Stimulated activated CD4-positive, alpha-beta T cell treated with anti-CD3 and anti-CD28 coated beads, Interleukin-1b, Interleukin-23, amount 100 ng/mL, for 1 hour (primary cell): ENCODE measurements at places on chromosomes 7 and 10.

- DNase-seq = no peak
Measured at GRCh38 chr7:33534833-33535232, 370.5 kb upstream of the BMPER start.

DNA sequence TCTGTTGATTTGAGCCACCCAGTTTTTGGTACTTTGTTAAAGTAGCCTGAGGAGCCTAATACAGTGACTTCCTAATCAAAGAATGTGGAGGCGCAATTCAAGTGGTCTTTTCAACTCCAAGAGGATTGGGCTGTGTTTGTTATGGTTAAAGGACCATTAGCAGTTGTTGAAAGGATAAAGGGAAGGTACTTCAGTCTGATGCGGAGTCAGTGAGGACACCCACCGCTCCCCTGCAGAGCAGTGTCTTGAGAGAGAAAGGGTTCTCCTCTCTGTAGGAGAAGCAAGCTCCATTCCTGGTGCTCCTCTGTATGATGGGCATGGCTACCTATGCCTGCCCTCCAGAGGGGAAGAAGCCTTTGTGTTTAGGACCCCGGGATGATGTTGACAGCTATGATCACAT, 590.6 kb upstream of the C7orf33 start:
- DNase-seq = no peak

- DNase-seq = no peak
Measured at GRCh38 chr7:55058314-55058713, 39.5 kb downstream of the EGFR start.

DNA sequence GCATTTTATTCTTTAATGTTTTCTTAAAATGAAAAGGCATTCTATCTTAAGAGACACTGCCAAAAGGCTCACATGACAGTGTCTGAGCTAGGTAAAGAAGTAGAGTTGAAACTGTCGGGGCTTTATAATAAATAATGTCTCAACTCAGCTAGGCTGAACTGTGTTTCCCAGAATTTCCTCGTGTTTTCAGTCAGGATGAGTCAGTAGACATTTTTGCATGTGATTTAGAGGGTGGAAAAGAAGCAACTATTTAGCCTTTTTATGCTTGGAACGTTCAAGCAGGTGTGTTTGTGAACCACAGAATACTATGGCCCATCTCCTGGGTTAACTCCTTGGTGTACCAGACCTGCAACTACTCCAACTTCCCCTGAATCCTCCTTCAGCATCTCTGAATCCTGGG, 23.4 kb upstream of the LIPA start:
- DNase-seq = no peak

- no peak for DNase-seq
Measured at GRCh38 chr10:43680035-43680434, 31.4 kb upstream of the ZNF32 start.

GRCh38 chr10:131578472-131578970, 267.0 kb upstream of the TCERG1L start:
- no peak for DNase-seq

- DNase-seq = no peak
Measured at GRCh38 chr7:82274681-82275080, 168.9 kb downstream of the CACNA2D1 start.

DNA sequence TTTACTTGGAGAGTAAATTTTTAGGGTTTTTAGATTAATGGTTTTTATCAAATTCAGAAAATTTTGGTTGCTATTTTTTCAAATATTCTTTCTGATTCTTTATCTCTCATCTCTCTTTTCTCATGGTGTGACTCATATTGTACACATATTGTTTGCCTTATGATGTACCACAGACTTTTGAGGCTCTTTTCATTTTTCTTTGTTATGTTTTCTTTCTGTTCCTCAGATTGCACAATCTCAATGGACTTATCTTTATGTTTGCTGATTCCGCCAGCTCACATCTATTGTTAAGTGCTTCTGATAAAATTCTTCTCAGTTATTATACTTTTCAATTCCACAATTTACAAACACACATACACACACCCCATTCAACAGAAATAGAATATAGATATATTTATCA, 168.2 kb upstream of the IGFBP3 start:
- DNase-seq = no peak

DNA sequence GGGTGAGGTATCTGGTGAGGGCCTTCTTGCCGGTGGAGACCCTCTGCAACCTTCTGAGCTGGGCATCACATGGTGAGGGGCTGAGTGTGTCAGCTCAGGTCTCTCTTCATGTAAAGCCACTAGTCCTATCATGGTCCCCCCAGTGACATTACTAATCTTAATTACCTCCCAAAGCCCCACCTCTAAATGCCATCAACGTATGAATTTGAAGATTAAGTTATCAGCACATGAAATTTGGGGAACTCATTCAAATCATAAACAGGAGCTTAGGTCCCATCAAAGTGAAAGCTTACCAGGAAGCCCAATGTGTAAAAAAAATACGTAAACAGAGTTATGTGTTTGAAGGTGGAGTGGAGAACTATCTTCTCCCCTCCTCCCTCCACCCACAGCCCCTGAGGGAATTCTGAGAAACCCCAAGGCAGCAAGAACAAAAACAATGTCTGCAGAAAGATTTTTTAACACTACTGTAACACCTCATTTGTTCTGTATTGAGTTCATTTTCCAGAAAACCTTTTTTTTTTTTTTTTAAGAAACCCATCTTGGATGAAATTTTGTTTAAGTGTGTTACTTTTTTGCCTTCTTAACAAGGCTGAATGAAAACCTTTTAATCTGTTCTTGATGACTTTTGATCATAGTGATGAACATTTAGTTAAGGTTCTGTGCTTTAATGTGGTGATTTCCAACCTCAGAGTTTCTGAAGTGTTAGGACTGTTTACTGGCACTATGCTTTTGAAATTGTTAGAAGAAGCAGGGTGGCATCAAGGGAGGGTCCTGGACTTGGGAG, 19.1 kb upstream of the PCGF5 start:
- no peak for DNase-seq

DNA sequence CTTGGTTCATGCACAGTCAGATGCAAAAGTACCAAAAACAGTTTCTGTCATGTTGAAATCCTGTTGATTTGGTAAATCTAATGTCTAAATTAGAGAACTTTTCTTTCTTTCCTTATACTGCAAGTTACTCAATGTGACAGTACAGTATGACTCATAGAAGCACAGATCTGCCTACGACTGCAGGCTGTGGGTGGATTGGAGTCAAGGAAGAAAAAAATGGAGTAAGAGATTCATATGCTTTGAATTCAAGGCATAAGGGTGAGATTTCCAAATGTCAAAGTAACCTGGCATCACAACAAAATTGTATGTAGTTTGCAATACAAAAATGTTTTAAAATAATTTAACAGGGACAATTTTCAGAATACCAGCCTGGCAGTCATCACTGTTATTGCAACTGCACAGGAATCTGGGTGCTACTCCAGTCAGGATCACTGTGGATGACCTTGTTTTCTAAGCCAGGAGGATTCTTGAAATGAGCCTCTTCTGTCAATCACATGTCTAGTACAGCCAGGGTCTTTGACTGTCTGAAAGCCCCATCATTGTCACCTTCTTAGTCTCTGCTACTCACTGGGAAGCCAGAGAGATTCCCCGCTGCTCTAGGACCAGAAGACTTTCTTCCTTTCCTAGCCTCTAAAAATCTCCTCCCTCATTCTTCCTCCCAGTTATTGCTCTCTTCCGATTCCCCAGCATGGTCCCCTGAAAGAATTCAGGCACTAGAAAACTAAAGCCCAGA, 83.6 kb downstream of the CD36 start:
- no peak for DNase-seq

- DNase-seq = no peak
Measured at GRCh38 chr10:13717571-13717935, 130.8 kb downstream of the PRPF18 start.

GRCh38 chr10:103688491-103688890, 166.9 kb downstream of the SH3PXD2A start:
- DNase-seq = no peak

DNA sequence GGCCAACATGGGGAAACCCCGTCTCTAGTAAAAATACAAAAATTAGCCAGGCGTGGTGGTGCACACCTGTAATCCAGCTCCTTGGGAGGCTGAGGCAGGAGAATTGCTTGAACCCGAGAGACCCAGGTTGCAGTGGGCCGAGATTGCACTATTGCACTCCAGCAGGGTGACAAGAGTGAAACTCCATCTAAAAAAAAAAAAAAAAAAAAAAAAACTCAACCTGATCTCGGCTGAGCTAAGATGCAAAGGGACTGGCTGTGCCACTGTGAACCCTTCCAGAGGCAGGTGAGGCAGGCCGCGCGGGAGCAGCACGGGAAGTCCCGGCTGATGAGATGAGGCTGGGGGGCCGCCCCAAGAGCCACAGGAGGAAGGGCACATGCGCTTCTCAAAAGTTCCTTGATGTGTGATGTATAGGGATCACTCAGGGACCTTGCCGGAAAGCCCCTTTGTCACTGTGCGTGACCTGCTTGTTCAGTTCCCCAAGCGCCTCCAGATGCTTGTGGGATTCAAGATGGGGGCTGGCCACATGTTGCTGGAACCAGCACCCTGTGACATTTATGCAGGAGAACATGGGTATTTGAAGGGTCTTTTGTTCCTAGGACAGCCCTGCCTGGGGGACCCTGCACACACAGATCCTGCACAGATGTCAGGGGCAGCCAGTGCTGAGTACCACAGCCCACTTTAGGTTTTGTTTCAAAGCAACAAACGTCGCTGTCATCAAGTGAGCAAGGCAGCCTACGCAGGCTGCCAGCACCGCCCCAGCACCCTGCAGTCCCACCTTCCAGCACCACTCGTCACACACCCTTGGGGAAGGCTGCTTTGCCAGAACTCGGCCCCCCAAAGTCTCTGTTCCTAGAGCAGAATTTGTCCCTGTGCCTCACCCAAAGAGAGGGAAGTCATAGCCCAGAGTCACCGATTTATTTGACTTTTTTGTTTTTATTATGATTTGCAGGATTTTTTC, 74.8 kb upstream of the SH2B2 start:
- no peak for DNase-seq

DNA sequence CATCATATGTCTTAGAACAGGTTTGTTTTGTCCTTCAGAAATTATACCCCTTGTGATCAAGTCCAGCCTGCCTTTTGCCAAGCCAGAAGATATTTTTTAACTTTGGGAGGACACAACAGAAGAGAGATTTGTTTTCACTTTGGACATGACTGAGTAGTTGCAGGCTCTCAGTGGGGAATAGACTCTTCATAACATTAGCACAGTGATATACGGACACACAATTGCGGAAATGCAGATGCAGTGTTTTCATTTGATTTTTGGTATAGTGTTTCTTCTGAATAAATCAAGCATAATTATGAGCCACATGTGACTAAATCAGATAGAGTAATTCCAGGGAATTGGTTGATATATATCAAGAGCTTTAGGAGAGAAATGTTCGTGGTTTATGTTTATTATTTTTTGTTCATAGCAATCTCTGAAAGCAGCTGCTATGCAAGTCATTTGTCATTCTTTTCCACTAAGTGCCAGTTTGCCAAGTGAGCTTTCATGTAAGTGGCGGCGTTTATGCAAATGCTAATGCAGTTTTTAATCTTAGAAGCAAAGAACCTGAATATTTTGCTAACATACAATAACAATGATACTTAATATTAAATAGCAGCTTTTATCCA, 69.6 kb upstream of the HDAC9 start:
- no peak for DNase-seq

DNA sequence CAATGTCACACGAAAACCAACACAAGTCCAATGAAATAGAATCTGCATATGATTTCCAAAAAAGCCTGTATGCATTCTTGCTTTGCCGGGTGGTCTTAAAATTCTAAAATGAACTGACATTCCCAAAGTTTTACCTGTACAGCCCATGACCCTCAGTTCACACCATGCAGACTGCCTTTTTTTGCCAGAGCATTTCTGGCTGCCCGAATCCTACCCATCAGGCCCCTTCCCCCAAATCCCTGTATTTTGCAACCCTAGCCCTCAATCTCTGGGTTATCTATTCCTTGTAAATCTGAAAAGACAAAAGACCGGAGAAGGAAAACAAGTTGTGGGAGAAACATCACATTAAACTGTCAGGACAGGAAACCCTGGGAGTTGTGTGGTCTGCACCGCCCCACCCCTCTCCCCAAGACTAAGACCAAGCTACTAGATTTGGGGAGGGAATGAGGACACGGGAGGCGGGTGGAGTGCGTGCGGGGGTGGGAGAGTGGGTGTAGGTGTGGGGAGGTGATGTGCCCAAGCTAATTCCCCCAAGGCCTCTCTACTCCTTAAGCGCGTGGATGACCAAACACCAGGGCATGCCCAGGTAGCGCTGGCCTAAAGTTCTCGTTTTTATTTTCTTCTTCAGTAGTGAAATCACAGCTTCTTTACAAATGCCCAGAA, 1.4 kb downstream of the JCAD start:
- no peak for DNase-seq

- no peak for DNase-seq
Measured at GRCh38 chr10:106508950-106509349, 655.6 kb downstream of the SORCS1 start.

DNA sequence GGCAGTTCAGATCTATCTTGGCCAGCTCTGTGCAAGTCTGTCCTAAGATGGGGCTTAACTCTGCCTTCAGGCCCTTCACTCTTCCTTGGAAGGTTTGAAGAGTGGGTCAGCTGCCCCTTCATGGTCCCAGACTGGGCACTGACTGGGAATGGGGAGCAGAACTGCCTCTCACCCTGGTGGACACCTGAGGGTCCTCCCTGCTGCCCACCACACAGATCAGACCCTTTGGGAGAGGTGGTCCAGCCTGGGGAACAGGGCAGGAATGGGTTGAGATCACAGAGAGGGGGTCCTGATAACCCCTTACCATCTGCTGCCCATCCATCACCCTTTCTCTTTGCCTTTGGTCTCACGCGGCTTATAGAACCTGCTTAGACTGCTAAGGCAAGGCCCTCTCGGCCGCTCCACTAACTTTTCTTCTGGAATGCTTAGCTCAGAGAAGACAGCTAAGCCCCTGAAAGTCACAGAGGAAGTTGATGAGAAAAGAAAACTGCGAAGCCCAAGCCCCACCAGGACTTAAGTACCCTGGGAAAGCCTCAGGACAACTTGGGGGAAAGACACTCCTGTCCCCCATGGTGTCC, 402 bp upstream of the CDHR1 start:
- no peak for DNase-seq

GRCh38 chr7:68562323-68562899, 1035.9 kb upstream of the AUTS2 start:
- DNase-seq = no peak

- DNase-seq = no peak
Measured at GRCh38 chr10:35056686-35057085, 33.5 kb downstream of the CUL2 start.

DNA sequence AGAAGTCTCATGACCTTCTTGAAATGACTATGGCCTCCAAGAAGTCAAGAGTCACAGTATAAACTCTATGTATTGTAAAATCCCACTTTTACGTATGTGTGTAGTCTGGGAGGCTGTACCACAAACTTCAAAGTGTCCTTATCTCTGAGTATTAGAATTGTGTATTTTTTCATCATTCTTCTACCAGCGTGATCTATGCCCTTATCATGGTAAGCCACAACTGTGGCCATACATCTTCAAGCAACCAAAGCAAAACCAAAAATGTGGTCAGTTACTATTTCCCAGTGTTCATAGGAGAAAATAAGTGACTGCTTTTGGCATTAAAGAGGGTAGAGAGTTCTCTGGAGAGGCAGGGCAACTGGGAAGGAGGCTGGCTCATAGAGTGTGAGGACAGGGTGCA, 42.8 kb downstream of the SPOCK2 start:
- DNase-seq = no peak
